ENCODE measurements at places on chromosomes 13 and 19.
A peak's percentile ranks its signal among the peaks of the same experiment; 100 is the strongest.

DNA sequence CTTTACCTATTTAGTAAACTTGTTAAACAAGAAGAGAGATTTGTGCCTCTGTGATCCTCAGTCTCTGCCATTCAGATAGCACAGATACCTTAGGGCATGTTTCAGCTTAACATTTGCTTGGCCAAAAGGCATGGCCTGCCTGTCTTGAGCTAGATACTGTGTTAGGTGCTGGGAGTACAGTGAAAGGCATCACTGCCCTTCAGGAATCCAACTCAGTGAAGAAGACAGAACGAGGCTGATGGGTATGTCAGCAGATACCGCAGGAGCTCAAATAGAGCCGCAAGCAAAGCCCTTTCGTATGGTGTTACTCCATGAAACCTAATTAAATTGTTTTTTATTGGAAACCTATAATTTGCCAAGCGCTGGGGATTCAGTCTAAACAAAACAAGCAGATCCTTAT is 12.9 kb downstream of the ZNF507 start:
- DNase-seq: no peak

GRCh38 chr19:42762789-42763188 is 2.7 kb downstream of the PSG8 start:
- no peak for DNase-seq

GRCh38 chr13:73677048-73677601 is 457.1 kb downstream of the KLF12 start:
- DNase-seq: no peak

DNA sequence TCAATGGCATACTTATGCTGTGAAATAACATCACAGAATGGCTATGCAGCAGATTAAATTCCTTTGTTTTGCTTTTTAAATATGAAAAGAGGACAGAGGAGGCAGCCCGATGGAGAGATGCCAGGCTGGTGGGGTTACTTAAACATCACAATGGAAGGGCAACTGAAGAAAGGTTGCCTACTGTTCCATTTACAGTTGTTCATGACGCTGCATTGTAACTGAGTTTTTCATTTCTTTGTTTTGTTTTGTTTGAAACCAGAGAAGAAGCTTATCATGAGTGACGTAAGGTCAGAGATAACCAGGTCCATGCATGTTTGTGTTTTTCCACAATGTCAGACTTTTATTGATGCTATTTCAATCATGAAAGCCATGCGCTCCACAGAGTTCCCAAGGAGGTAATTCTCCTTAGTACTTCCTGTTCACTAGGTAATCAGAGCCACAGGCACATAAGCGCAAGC is 273.8 kb downstream of the LHFPL6 start:
- DNase-seq: no peak

GRCh38 chr13:65529541-65529940 is 1700.6 kb downstream of the PCDH9 start:
- DNase-seq: no peak

GRCh38 chr19:17948931-17949930 is 16.4 kb downstream of the CCDC124 start:
- DNase-seq: peak; percentile 69

DNA sequence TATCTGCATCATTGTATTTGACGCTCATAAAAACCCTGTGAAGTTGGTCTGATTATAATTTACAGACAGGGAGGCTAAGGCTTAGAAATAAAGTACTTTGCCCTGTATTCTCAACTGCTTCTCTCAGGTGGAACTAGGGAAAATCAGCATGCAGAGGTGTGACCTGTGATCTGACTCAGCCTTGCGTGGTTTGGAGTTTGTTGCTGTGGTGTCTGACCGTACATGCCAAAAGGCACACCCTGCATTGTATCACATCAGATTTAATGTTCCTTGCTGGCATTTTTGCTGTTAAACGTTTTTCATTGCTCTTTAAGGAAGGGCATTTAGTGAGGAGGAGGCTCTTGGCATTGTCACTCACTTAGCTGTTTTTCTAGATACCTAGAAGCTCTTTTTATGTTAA is 58.8 kb upstream of the C1QTNF9B start:
- no peak for DNase-seq

GRCh38 chr19:45151320-45151719 is 9.5 kb downstream of the NKPD1 start:
- no peak for DNase-seq

- DNase-seq: no peak
Observed at GRCh38 chr13:106568299-106569003, 514 bp upstream of the ARGLU1 start.

GRCh38 chr13:110746438-110746837 is 32.9 kb downstream of the ING1 start:
- no peak for DNase-seq

DNA sequence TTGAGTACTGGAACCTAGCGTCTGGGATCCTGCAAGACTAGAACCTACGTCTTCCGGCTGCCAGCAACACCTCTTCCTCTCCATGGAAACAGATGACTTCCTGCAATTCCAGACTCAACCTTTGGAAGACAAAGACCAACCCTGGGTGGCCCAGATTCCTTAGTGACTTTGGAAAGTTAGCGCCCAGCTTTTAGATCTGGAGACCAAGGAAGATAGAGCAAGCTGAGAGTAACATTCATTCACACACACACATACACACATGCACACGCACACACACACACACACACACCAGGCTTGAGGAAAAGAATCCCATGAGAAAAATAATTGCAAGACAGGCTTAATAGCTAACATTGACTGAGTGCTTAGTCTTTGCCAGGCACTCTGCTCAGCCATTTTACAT is 788.9 kb downstream of the UQCRFS1 start:
- no peak for DNase-seq

DNA sequence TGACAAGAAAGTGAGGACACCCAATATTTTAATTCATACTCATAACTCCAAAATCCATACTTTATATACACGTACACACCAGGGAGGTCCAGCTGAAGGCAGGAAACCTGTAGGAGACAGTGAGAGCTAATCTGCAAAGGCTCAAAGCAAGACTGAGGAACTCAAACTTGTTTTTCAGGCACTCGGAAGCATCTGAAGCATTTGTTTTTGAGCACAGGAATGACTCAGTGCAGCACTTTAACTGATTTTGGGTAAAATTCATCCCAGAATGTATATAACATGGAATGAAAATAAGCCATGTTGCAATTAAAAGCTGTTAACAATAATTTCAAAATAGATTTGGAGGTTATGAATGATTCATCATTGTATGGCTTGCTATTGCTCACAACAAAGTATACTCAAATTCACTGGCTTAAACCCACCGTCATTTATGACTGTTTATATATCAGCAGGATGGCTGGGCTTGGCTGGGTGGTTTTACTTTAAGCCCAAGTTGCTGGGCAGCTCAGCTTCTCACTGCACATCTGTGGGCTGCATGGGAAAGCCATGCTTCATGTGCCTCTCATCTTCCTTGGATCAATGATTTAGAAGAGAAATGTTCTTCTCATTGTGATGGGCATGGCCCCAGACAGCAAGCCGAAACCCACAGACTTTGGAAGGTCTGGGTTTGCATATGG is 177.0 kb downstream of the RFC3 start:
- DNase-seq: no peak

GRCh38 chr19:15841875-15842569 is 26.6 kb upstream of the OR10H1 start:
- DNase-seq: no peak

DNA sequence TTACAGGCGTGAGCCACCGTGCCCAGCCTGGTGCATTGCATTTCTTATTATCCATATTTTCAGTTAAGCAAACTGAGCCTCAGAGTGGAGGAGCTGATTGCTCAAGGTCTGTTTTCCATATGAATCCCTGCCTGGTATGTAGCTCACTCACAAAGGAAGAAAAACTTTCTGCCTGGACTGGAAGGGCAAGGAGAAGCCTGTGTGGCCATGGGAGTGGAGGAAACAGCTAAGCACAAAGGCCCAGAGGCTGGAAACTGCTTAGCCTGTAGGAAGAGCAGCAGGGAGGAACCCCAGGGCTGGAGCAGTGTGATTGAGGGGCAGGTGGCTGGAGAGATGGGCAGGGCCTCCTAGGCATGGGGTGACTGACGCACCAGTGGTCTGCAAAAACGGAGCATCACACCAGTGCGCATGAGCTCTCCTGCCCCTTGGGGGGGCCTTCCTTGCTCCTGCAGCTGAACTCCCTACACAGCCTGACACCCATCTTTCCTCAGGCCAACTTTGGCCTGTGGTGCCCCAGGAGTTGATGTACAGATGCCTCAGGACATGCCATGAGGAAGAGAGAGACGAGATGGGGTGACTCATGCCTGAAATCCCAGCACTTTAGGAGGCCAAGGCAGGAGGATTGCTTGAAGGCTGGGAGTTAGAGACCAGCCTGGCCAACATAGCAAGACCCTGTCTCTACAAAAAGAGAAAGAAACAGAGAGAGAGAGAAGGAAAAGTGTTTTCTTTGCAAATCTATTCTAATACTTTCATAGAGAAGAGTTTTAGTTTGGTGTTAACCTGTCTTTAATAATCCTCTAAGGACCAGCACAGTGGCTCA is 2.8 kb upstream of the HNRNPM start:
- DNase-seq: no peak

- DNase-seq: no peak
Observed at GRCh38 chr19:31263328-31263727, 85.9 kb downstream of the TSHZ3 start.

DNA sequence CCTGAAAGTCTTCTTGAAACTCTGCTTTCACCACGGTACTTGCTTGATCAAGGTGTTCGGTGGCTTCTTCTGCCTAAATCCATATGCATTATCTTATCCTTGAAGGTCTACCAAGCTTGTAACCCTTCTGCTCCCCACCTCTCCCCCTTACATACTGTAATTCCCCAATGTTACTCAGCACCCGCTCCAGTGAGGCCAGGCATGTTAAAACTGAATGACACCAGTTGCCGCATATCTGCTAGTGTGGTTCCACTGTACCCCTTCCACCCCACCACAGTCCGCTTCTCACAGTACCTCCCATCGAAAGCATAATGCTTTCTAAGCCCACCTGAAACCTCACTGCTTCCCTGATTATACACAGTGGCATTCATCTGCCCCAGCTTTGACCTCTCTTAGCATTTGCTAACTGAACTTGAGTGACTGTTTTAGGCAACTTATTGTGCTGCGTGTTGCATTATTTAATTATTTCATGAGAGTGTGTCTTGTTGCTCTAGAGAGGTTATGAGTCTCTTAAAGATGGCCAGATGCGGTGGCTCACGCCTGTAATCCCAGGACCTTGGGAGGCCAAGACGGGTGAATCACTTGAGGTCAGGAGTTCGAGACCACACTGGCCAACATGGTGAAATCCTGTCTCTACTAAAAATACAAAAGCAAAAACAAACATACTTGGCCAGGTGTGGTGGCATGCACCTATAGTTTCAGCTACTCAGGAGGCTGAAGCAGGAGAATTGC is 87.6 kb upstream of the MBNL2 start:
- DNase-seq: no peak

GRCh38 chr13:80116107-80116506 is 224.8 kb downstream of the SPRY2 start:
- DNase-seq: no peak

- DNase-seq: no peak
Observed at GRCh38 chr13:45162821-45163220, 38.0 kb downstream of the KCTD4 start.

DNA sequence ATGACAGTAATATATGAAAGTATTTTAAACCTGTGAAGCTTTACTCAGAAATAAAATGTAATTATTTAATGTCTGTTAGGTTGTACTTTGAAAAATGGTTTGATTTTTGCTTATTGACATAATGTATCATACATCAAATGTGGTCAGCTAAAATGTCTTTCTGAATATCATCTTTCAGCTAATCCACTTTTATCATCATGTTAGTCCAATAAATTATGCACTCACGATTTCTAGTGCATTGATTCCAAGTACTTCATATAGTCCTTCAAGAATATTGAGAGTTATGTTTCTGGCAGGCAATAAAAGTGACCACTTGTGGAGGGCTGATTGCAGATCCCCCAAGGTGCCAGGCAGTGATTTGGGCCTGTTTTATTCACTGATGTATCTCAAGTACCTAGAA is 1204.1 kb downstream of the OLFM4 start:
- no peak for DNase-seq

GRCh38 chr19:58097781-58098681 is at the start of gene ZSCAN18:
ZSCAN18 (minus strand) TSS chr19:58098231; CDS start chr19:58090267, 7,964 bp downstream.
- DNase-seq: peak; percentile 98

DNA sequence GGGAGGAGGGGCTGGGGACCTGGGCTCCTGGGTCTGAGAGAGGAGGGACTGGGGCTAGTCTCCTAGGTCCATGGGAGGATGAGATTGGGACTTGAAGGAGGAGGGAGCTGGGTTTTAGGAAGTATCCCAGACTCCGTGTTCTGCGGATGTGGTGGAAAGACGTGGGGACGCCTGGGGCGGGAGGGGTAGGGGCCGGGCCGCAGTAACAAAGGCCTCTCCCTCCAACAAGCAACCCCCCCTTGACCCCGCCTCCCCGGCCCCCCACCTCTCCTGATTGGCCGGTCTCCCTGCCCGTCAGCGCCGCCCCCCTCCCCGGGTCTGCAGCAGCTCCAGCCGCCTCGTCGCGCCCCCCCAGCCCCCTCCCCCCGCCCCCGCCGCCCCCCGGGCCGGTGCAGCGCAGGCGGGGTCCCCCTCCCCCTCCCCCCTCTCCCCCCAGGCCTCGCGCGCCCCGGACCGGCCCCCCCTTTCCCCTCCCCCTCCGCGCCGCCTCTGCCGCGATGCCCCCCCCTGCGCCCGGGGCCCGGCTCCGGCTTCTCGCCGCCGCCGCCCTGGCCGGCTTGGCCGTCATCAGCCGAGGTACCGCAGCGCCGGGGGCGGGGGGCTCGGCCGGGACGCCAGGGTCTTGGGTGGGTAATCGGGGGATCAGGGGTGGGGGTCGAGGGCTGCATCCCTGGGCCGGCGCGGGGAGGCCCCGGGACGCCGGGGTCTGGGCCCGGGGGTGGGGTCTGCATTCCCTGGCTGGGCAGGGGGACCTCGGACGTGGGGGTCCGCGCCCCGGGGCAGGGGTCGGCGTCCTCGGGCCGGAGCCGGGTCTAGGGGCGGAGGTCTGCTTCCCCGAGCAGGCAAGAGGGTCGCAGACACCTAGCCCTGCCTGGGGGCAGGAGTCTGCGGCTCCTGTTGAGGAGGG is at the start of gene IGLON5:
IGLON5 (plus strand) TSS at position 294 of the 907 bp plus-strand sequence; CDS start at position 498, 204 bp downstream.
- no peak for DNase-seq

GRCh38 chr13:75454497-75454896 is 27.5 kb downstream of the TBC1D4 start:
- DNase-seq: no peak

DNA sequence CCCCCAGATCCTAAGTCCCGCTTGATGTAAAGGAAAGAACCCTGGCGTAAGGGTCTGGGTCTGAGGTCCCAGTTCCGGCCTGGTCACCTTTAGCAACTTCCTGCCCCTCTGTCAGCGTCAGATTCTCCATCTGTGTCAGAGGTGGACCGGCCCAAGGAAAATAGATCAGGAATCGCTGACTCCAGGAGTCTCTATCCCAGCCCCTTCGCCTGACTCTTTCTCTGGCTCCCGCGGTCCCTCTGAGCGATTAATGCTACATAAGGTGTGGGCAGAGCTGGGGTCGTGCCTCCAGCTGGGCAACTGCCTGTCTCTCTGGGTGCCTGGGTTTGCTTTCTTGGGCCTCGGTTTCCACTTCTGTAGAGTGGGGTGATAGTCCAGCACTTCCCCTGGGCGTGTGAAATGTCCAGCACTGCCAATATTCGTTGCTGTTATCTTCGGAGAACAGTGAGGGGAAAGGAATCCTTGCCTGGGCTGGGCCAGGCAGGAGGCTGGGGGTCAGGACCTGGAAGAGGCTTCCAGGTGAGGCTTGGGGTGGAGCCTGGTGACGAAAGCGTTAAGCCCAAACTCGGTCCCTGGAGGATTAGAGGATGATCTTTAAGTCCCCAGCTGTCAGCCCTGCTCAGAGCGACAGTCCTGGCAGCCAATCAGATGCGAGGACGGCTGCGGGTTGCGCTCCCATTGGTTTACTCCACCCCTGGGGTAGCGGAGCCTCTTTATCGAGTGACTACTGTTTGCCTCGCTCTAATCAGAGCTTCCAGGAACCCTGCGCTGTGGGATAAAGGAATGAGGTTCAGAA is 767 bp downstream of the ABCA7 start:
- DNase-seq: peak; percentile 92

GRCh38 chr13:43377973-43378372 is 354.6 kb downstream of the DNAJC15 start:
- DNase-seq: no peak

Measured in retina (tissue), 1 donor.